ENCODE measurements at places on chromosomes 3 and 15. TPM values are rescaled to one million over a fixed set of nuclear protein-coding genes. Genes with fewer than 3 reads are reported as not detected.
A peak's percentile ranks its signal among the peaks of the same experiment; 100 is the strongest.

DNA sequence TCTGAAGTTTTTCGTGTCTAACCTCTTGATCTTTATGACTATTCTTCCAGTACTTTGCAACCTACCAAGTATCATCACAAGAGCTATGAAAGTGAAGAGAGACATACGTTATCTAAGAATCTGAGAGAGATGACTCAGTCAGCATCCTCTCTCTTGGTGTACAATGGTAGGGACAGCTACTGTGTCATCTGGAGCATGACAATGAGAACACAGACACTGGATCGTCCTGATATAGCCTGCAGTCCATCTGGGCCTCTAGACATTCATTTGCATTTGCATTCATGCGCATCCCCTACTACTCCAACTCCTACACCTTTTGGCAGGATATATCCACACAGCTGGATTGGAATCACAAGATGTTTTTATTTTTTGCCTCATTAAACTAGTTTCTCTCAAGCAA lies 115.2 kb downstream of the PEX5L start:
- no peaks in the 10 kb centered on the region for H3K4me1 ChIP-seq
- H3K36me3 ChIP-seq = no peaks in the 10 kb centered on the region
- ATAC-seq = peak; percentile 74
- H3K27me3 ChIP-seq = peaks cover 24% of the 10 kb centered on the region
- H3K4me3 ChIP-seq = no peak overlapping the region
- no peak overlapping the region for H3K27ac ChIP-seq

DNA sequence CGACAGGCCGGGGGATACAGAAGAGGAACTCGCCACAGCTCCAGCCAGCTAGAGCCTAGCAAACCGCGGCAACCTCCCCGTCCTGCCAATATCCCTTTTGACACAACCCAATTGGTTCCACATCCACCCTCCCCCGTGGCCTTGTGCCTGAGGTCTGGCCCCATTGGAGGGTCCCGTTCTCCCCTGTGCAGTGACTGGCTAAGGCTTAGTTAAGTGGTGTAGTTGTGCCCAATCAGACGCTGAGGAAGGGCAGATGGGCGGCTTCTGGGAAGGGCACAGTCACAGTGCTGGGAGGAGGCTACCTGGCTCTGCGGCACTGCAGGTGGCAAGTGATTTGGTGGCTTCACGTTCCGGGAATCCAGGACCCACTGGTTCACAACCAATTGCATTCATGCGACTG lies 78.6 kb downstream of the SNRK start:
- no peaks in the 10 kb centered on the region for H3K27me3 ChIP-seq
- no peaks in the 10 kb centered on the region for H3K36me3 ChIP-seq
- no peaks in the 10 kb centered on the region for H3K4me1 ChIP-seq
- no peak for ATAC-seq
- H3K4me3 ChIP-seq = no peak overlapping the region

HYPK gene
- total RNA-seq = 15.6 TPM

SLITRK3 gene
- total RNA-seq = not detected

DNA sequence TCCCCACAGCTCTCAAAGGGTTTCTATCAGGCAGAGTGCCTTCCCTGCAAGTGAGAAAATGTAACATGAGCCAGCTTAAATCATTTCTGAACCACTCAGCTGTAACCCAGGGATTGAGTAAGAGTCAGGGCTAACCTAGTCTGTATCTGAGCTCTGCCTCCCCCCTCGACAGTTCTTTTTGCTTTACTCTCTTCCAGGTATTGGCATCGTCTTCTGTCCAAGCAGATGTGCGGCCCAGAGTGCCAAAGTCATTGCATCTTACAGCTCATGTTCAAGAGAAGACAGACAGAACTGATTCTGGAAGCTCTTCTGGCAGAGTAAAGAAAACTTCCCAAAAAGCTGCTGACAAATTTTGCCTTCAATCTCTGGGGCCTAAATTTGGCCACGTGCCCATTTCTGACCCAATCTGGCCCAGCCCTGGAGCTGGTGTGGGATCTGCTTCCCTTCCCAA lies 74.8 kb downstream of the ABHD5 start:
- ATAC-seq = no peak
- H3K4me3 ChIP-seq = no peak overlapping the region
- H3K27ac ChIP-seq = no peak overlapping the region
- no peaks in the 10 kb centered on the region for H3K27me3 ChIP-seq
- H3K36me3 ChIP-seq = no peaks in the 10 kb centered on the region
- H3K4me1 ChIP-seq = peaks cover 15% of the 10 kb centered on the region

DNA sequence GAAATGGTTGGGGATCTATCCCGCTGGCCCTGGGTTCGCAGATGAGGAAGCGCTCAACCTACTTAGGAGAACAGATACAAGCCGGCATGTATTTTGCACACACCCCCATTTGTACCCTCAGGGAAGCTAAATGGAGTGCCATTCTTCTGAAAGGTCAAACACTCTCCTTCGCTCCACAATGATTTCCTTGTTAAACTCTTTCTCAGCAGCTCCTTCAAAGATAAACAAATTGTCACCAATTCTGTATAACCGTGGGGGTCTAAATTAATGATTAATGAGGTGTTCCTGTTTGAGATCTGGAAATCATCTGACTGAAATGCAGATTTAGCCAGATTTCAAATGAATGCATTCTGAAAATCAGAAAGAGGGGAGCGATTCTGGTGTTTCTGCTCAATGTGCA lies 124.0 kb downstream of the MEGF11 start:
- no peak overlapping the region for H3K4me3 ChIP-seq
- no peak overlapping the region for H3K27ac ChIP-seq
- H3K36me3 ChIP-seq = no peaks in the 10 kb centered on the region
- ATAC-seq = no peak
- H3K27me3 ChIP-seq = peaks cover 16% of the 10 kb centered on the region

- no peaks in the 10 kb centered on the region for H3K4me1 ChIP-seq
- H3K27me3 ChIP-seq = peaks cover 41% of the 10 kb centered on the region
- H3K36me3 ChIP-seq = no peaks in the 10 kb centered on the region
These were observed 613.4 kb downstream of the MCTP2 start for GRCh38 chr15:94844538-94845389.

CMSS1 gene
- 29.8 TPM for total RNA-seq

GRCh38 chr3:158918008-158918407 lies 116.2 kb downstream of the MFSD1 start:
- H3K4me1 ChIP-seq = no peaks in the 10 kb centered on the region
- H3K4me3 ChIP-seq = no peak overlapping the region
- no peak for ATAC-seq
- no peaks in the 10 kb centered on the region for H3K36me3 ChIP-seq
- peaks cover 7% of the 10 kb centered on the region for H3K27me3 ChIP-seq

DNA sequence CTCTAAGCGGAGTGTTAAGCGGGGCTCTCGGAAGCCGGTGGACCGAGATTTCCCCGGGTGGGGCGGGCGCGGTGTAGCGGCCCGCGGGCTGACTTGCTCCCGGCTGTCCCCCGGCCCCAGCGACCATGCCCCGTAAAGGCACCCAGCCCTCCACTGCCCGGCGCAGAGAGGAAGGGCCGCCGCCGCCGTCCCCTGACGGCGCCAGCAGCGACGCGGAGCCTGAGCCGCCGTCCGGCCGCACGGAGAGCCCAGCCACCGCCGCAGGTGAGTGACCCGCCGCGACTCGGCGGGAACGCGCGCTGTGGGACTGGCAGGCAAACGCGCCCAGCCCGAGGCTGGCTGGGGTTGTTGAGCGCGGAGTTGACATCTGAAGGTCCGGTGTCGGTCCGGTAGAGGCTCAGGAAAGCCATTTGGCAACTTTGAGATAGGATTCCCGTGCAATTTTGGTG lies 1.3 kb downstream of the SMC4 start:
- H3K36me3 ChIP-seq = peaks cover 70% of the 10 kb centered on the region
- H3K27ac ChIP-seq = peak overlapping the region; percentile 79
- H3K4me3 ChIP-seq = peak overlapping the region; percentile 95
- H3K4me1 ChIP-seq = peaks cover 35% of the 10 kb centered on the region
- ATAC-seq = no peak

DNA sequence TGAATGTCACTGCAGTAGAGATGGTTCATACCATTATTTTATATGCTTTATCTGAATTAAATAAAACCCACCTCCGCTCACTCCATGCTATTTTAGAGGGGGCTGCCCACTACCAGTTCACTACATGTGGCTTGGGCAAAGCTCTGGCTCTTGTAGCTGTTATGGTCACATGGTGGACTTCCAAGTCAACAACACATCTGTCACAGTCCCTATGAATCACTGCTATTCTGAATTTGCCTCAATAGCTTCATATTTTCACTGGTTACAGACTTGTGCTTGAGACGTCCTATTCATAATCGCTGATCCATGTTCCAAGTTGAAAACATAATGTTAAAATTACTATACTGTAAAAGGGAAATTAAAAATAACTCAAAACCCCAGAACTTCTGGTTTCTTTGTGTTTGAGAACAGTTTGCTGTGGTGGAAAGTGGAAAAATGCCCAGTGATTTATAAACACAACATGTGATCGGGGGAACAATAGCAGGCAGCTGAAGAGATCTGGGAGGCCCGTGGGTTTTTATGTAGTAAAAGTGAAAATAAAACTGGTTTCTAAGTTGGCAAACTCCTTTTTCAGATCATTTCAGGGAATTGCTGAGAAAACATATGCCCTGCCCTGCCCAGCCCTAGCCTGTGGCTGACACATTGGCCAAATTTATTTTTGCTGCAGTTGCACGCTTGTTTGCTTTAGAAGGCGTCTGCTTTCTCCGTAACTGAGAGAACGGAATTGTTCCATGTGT lies 128.8 kb upstream of the PRR23C start:
- peaks cover 15% of the 10 kb centered on the region for H3K27me3 ChIP-seq
- no peaks in the 10 kb centered on the region for H3K4me1 ChIP-seq
- no peak overlapping the region for H3K4me3 ChIP-seq
- H3K27ac ChIP-seq = no peak overlapping the region
- H3K36me3 ChIP-seq = no peaks in the 10 kb centered on the region
- ATAC-seq = no peak

SLC51A gene
- total RNA-seq = not detected
